COR-L47 (cell line): ENCODE measurements at places on chromosomes 12 and 14.

GRCh38 chr12:124006846-124007713, 34.1 kb downstream of the ZNF664 start:
- DNase-seq, result no peak

GRCh38 chr12:64877363-64878004, 53.0 kb downstream of the TBC1D30 start:
- no peak for DNase-seq

GRCh38 chr12:4139191-4139590, 134.4 kb upstream of the CCND2 start:
- DNase-seq, result no peak

DNA sequence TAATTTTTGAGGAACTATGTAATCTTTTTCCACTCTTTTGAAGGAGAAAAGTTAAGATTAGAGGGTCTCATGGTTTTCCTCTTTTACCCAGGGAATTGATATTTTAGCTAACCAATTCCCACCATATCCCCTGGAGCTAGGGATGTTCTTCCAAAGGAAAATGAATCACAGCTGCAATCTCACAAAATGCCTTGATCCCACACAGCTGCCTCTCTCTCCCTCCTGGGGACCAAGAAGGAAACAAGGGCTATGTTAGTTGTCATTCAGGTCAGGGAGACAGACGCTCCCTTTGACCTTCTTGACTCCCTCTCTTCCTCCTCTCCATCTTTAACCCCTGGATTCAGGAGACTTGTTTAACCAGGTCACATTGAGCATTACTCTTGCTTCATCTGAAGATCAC, 9.5 kb downstream of the DCN start:
- DNase-seq, result no peak

DNA sequence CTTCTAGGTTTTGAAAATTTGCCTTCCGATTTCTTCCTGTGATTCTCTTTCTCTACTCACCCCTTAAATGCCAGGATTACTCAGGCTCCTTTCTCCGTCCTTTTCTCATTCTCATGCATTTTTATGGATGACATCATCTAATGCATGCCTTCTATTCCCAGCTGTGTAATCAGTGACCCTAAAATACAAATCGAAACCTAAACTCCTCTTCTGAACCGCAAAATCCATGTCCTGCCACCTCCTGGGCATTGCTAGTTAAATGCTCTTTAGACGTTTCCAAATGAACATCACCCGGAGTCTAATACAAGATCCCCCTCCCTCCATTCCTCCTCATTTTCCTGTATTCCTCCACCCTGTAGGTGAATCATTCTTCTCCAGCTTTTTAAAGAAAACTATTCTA, 1703.1 kb upstream of the FLRT2 start:
- no peak for DNase-seq

DNA sequence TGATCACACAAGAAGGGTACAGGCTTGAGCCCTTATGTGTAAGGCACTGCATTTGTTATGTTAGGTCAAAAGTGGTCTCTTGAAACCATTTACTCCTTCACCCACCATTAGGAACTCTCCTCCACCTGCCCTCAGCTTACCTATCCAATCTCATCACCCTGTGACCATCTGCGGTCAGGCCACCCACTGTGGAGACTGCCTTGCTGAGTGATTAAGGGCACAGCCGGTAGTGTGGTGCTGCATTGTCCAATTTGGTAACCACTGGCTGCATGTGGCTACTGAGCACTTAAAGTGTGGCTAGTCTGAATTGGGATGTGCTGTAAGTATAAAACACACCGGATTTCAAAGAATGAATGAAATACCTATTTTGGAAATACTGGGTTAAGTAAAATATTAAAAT, 177.1 kb upstream of the PARP11 start:
- no peak for DNase-seq

DNA sequence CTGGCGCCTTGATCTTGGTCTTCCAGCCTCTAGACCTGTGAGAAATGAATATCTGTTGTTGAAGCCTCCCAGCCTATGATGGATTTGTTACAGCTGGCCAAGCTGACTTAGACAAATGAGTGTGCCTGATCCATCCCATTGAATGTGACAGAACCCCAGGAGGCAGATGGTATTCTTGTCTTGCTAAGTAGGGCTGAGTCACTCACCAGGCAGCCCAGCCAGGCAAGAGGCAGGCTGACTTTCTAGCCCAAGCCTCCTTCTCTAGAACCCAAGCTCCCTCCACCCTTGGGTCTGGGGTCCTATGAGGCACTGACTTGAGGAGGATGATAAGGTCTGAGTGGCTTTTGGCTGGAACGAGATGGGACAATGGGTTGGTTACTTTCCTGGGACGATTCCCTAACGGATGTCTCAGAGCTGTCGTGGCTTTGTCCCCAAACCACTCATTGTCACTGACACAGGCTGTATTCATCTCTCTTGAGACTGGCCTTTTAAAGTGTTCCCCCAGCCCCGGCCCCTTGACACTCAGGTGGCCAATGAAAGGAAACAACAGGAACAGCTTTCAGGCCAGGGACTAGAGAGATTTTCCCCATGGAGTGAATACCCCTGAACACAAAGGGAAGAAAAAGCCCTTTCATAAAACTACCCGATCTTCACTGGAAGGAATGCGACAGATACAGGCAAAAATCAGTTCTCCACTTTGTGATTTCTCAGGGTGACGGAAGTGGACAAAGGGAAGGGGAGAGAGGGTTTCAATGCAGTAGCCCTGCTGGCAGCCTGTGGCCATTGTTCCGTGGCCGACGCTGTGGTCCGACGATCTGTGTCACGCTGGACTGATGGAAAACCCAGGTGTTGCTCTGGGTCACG, 264.2 kb downstream of the AACS start:
- no peak for DNase-seq

DNA sequence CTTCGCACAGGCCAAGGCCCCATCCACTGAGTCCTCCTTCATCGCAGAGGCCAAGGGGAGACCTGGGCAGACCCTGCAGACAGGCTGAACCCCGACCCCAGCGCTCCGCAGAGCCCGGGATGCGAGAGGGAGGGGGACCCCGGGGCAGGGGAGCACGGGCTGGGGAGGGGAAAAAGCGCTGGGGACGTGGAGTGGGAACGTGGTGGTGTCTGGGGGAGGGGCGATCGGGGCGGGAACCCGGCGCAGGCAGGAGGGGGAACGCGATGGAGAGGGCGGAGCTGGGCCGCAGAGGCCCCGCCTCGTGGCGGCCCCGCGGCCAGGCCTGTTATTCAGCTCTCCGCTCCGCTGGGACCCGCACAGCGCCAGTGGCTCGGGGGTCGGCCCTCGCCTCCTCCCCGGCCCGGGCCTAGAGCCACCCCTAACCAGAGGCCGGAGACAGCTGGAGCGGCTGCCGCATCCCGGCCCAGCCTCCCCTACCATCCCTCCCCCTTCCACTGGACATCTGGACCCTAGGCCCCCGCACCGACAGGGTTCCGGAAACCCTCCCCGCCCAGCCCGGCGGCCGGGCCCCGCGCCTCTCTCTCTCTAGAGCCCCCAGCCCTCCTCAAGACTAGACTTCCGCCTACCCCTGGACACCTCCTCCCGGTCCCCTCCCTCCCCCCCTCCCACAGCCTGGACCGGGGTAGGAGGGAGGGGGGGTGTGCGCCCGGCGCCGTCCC, at the start of gene ARHGEF25:
Gene ARHGEF25, plus strand, starts transcription at position 328 of the 719 bp plus-strand sequence. CDS start 460 bp downstream, outside the sequence.
- DNase-seq, result peak; percentile 41

GRCh38 chr12:27055966-27056365, 26.4 kb downstream of the C12orf71 start:
- DNase-seq, result no peak

DNA sequence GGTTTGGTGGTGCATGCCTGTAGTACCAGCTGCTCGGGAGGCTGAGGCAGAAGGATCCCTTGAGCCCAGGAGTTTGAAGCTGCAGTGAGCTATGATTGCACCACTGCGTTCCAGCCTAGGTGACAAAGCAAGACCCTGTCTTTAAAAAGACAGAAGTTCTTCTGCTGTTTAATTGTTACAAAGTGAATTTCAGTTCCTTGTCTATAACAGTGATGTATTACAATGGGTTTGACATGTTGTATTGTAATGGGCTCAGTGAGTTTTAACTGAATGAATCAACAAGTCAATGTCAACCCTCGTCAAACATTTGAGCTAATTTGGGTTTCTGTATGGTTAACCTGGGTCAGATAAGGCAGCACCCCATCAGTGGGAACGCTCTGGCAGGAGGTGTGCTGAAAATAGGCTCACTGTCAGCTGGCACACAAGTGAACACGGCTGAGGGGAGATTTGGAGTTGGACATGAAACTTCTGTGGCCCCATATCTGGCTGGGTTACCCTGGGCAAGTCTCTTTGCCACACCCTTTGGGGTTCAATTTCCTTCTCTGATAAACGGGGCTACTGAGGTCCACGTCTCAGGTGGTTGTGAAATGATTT, 14.0 kb upstream of the TRPV4 start:
- no peak for DNase-seq

DNA sequence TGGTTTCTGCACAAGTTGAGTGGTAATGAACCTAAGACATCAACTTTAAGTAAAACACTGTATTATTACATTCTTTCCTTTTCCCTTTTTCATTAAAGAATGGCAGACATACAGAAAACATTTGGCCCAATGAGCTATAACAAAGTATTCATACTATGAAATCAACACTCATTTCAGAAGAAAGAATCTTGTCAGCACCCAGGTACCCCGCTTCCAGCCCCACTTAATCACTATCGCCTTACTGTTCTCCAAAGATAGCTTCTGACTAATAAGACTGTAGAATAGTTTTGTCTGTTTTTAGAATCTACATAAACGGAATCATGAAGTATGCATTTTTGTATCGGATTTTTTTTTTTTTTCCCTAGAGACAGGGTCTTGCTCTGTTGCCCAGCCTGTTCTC, 9.5 kb downstream of the CNTN1 start:
- no peak for DNase-seq

GRCh38 chr14:81222691-81223090, 1.9 kb upstream of the GTF2A1 start:
- no peak for DNase-seq

- DNase-seq, result no peak
These were observed 67.4 kb upstream of the SLC38A2 start for GRCh38 chr12:46439793-46440511.

- DNase-seq, result no peak
These were observed 32.1 kb downstream of the FMNL3 start for GRCh38 chr12:49675137-49675536.

DNA sequence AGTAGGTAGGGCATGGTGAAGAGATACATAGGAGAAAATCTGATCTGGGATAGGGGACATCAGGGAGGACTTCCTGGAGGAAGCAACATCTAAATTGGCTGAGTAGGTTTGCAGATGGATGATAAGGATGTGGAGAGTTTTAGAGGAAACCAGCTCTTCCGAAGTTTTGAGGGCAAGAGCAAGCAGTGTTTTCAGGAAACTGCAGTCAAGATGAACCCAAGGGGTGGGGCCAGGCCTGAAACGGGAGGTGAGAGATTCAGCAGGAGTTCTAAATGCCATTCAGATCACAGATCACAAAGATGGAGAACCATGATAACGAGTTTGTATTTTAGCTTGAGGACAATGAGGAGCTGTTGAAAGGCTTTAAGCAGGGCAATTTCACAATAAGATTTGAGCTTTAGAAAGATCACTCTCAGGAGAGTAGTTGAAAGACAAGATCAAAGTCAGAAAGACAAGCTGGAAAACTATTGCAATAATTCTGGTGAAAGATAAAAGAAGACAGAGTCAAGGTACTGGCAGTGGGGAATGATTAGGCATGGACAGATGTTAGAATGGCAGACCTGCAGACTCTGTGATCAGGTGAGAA, 70.1 kb upstream of the PLXNC1 start:
- DNase-seq, result no peak

- no peak for DNase-seq
These were observed 204.9 kb downstream of the TMX1 start for GRCh38 chr14:51445001-51445390.

- no peak for DNase-seq
These were observed 211.5 kb downstream of the CHST11 start for GRCh38 chr12:104668274-104668718.

DNA sequence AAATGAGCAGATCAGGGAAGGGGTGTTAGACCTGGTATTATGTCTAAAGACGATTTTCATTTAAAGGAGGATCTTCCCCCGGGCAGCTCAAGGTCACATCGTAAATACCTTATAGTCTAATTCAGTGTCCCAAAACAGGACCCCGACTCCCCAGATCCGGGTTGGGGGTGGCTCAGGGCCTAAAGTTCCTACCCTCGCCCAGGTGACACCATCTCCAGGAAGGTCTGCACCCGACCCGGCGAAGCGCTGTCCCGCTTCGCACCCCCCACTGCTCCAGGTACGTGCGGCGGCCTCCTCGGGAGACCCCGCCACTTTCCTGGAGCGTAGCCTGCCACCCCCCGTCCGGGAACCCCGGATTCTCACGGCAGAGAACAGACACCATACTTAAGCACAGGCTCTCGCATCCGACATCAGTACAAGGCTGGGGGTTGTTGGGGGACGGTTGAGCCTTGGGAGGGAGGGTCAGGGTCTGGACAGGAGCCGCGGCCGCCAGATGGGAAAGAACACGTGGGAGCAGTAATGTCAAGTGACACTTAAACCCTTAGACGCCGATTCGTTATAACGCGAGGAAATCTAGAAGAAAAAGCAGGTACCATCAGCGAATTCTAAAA, 556 bp downstream of the TIMM9 start:
- DNase-seq, result peak; percentile 54

- no peak for DNase-seq
These were observed 45.9 kb upstream of the GSG1 start for GRCh38 chr12:13149411-13149810.

GRCh38 chr12:111753144-111753881, 13.4 kb upstream of the ALDH2 start:
- DNase-seq, result no peak

DNA sequence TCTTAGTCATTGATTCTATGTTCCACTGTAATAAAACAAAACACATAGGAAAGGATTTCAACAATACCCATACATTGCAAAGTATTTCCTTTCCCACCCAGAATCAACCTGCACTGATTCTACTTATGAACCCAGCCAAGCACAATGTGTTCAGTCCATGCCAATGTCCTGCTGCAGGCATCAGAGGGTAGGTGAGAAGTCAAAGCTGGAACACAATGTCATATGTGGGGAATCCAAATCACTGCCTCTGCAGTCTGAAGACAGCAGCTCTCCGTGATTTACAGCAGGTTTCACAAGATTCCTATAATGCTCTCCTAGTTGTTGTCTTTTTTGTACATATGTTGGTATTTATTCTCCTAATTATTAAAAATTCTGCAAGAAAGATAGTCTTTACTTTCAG, 25.7 kb downstream of the ITPR2 start:
- DNase-seq, result no peak
